ENCODE measurements at places on chromosomes 16 and 17. TPM values are rescaled to one million over a fixed set of nuclear protein-coding genes. Genes with fewer than 3 reads are reported as not detected.

DNA sequence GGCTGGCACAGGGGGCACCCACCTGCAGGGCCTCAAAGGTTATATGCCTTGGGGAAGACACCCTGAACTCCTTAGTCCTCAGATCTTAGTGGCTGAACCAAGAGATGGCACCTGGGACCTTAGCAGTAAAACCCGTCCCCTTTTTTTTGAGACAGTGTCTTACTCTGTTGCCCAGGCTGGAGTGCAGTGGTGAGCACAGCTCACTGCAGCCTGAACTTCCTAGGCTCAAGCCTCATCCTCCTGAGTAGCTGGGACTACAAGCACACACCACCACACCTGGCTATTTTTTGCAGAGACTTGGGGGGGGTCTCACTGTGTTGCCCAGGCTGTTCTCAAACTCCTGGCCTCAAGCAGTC is 237.2 kb downstream of the MRTFB start:
- no peak for DNase-seq

The PRR29 gene
- 0.29 TPM for total RNA-seq

The TMC8 gene
- total RNA-seq = 15.7 TPM

DNA sequence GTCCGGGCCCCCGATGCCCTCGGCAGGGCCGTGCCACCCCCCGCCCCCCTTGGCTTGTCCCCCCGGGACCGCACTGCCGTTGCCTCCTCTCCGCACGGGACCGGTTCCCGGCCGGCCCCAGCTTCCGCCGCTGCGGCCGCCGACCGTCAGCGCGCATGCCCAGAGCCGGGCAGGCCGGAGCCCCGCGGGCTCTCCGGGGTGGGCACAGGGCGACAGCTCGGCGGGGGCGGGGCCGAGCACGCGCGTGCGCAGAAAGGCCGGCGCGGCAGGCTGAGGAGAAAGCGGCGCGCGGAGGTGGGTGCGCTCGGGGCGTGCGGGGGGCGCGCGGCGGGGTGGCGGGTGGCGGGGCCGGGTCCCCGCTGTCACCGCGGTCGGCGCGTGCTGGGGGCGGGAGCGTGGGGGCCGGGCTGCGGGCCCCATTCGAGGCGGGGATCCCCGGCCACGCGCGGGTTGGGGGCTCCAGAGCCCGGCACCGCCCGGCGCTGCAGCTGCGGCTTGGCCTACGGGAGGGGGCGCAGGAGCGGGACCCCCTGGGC is at the start of gene TBC1D24:
TSS of gene TBC1D24 (plus strand) at position 251 of the 536 bp plus-strand sequence. CDS start 21,022 bp downstream, outside the sequence.
- DNase-seq = peak; percentile 96

- no peak for DNase-seq
Measured at GRCh38 chr17:71055128-71055527, 885.8 kb downstream of the KCNJ2 start.

GRCh38 chr17:73467651-73468050 is 155.8 kb upstream of the CDC42EP4 start:
- no peak for DNase-seq

DNA sequence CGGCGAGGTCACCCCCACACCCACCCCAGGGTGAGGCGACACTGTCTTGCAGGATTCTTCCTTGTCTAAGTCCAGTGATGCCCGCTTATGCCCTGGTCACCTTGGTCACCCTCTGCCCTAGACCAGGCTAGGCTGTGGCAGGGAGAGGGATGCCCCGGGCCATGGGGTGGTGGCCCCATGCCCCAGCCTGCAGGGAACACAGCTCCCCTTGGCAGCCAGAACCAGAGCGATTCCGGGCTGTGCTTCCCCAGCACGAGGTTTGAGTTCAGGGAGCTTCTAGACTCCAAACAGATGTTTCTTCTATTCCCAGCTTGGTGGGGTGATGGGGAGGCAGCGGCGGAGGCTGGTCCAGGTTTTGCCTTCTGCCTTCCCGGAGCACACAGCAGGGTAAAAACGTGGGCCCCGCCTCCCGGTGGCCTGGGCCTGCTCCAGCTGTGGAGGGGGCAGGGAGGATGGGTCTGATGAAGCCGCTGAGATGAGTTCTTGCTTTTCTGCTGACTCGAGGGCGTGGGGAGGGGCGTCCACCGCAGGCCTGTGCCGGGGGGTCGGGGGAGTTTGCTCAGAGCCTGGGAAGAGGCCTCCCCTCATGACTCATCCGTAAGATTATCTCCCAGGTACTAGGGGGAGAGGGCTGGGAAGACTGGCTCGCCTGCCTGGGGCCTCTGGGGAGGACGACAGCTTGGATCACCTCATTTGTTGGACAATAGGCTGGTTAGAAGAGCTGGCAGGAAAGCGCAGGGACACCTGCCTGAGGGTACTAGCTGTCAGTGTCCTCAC is 15.4 kb downstream of the SMTNL2 start:
- no peak for DNase-seq

The RHBDL1 gene
- total RNA-seq = 0.79 TPM

The UQCRC2 gene
- total RNA-seq = 168 TPM

The ASGR1 gene
- total RNA-seq = 1.2 TPM

DNA sequence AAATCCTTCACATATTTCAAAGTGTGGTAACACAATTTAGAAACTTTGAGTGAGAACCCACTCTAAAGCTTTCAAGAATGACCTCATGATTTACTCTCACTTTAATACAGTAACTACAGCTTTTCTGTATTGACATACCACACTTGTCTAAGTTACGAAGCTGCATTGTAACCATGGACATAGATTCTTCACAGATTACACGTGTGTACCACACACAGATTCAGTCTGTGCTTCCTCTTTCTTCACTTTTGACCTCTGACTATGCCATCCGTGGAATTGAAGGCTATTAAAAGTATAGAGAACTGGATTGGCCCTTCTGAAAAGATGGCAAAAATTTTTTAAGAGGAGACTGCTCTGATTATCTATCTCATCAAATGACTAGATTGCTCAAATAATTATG is 172.7 kb downstream of the TANC2 start:
- no peak for DNase-seq

GRCh38 chr17:41338961-41339485 is 11.6 kb downstream of the KRT33A start:
- no peak for DNase-seq

DNA sequence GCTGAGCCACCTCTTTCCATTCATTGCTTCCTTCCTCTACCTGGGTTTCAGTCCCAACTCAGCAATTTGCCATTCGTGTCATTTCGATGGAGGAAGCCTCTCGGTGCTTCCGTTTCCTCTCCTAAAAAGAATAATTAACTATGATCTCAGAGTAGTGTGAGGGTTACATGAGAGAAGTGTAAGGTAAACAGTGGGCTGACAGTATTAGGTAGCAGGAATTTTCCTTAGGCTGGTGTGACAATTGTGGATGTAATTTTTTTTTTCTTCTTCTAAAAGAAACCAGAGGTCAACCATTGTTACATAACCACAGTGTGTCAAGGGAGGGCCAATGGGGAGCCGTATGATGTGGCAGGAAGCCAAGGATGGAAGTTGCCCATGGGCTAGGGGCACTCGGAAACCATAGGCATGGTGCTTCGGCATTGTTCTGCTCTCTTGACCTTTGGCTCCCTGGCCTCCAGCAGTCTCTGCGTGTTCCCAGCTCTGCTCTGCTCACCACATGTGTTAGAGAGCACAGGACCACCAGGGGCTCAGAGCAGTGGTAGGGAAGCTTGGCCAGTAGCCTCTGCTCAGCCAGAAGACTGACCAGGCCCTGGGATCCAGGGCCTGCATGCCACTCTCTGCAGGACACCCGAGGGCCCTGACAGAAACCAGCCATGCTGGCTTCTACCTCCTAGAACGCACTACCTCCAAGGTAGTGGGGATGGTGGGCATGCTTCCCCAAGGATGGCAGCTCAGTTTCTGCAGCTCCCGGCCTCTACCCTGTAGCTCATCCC is 2.0 kb upstream of the TOP2A start:
- DNase-seq = no peak

DNA sequence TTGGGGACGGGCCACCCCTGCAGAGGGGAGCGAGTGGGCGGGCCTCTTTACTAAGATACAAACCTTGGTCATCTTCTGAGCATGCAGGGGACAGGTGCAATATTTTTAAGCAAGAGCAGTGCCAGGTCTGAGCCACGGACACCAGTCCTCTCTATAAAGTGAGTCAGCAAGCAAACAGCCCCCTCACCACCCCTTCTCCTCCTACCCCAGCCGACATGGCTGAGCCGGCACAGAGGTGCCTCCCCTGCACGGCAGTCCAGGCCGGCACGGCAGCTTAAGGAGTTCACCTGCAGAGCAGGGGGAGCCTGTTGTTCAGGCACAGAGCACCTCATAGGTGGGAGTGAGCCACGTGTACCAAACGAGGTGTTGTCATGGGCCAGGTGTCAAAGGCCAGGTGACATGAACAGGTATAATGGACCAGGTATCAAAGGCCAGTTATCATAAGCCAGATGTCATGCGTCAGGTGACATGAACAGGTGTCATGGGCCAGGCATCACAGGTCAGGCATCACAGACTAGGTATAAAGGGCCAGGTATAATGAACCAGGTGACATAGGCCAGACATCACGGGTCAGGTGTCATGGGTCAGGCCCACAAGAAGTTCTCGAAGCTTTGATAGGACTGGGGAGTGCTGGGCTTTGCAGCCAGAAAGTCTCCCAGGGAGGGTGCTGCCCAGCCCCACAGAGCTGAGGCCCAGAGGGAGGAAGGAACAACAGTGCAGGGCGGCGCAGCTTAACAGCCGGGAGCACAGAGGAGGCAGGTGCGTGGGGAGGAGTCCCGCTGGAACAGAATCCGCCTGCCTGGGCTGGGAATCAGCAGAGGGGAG is 42.6 kb upstream of the ZNF469 start:
- no peak for DNase-seq

The HSD17B1 gene
- total RNA-seq = 1.2 TPM

The SCARF1 gene
- total RNA-seq = 13.9 TPM

DNA sequence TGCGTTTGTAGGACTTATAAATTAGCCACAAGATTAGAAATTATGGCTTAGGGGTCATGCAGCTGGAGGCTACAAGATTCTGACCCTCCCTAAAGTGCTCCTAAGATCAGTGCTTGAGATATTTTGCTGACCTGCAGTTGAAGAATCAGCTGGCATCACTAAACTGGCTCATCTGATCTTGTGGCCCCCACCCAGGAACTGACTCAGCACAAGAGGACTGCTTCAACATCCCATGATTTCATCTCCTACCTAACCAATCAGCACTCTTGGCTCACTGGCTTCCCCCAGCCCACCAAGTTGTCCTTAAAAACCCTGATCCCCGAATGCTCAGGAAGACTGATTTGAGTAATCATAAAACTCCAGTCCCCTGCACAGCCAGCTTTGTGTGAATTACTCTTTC is 86.4 kb upstream of the ERCC4 start:
- DNase-seq = no peak

DNA sequence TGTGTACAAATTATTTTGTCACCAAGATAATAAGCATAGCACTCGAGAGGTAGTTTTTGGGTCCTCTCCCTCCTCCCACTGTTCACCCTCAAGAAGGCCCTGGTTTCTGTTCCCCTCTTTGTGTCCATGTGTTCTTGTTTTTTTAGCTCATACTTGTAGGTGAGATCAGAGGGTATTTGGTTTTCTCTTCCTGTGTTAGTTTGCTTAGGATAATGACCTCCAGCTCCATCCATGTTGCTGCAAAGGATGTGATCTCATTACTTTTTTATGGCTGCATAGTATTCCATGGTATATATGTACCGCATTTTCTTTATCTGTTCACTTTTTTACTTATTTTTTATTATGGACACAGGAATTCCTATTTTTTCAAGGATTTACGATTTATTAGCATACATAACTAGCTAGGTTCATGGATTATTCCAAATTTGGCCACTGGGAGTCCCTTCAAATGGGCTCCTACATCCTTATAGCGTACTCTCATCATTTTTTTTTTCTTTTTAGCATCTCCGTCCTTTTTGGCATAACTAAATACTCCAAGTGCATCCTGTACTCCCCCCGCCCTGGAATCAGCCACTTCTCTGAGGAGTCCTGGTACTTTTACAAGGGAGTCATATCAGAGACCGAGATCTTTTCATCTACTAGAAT is 7.3 kb downstream of the TADA2A start:
- DNase-seq = no peak

GRCh38 chr16:77063676-77064016 is 127.3 kb upstream of the MON1B start:
- no peak for DNase-seq

- DNase-seq = no peak
Measured at GRCh38 chr17:73787076-73788059, 143.1 kb upstream of the SDK2 start.

The KIF2B gene
- not detected for total RNA-seq

The TRIM37 gene
- 19.8 TPM for total RNA-seq

GRCh38 chr16:4486126-4486893 is 10.1 kb downstream of the HMOX2 start:
- DNase-seq = no peak

The PIK3R5 gene
- 15.2 TPM for total RNA-seq

- no peak for DNase-seq
Measured at GRCh38 chr16:66188917-66189725, 177.4 kb upstream of the CDH5 start.

- DNase-seq = peak; percentile 43
Measured at GRCh38 chr16:53530046-53530445, 27.0 kb upstream of the AKTIP start.

- no peak for DNase-seq
Measured at GRCh38 chr17:81193051-81193410, 27.0 kb upstream of the AATK start.

GRCh38 chr16:10688726-10689125 is 6.0 kb downstream of the TEKT5 start:
- no peak for DNase-seq

The GPR139 gene
- total RNA-seq = not detected

GRCh38 chr16:11423315-11424117 is 78.3 kb downstream of the RMI2 start:
- no peak for DNase-seq

The ENPP7 gene
- not detected for total RNA-seq

DNA sequence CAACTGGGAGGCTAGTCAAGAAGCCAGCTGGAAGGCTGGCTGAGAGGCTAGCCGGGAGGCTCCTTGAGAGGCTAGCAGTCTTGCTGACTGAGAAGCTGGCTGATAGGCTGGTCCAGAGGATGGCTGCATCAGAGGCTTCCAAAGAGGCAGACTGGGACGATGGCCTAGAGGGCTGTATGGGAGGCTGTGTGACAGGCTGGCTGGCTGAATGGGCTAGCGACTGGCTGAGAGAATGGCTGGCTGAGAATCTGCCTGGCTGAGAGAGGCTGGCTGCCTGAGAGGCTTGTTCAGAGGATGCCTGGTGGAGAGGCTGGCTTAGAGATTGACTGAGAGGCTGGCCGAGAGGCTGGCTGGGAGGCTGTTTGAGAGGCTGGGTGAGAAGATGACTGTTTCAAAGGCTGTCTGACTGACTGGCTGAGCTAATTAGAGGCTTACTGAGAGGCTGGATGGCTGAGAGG is 34.8 kb upstream of the ACSM2B start:
- DNase-seq = no peak

- DNase-seq = no peak
Measured at GRCh38 chr16:68267612-68268405, 3.5 kb downstream of the SLC7A6 start.

GRCh38 chr17:36736201-36737156 is 135.1 kb downstream of the MRM1 start:
- no peak for DNase-seq

The CACNG3 gene
- total RNA-seq = not detected

GRCh38 chr16:54875443-54875842 is 55.2 kb upstream of the IRX5 start:
- no peak for DNase-seq
